ENCODE measurements at places on chromosomes 7 and 10.

DNA sequence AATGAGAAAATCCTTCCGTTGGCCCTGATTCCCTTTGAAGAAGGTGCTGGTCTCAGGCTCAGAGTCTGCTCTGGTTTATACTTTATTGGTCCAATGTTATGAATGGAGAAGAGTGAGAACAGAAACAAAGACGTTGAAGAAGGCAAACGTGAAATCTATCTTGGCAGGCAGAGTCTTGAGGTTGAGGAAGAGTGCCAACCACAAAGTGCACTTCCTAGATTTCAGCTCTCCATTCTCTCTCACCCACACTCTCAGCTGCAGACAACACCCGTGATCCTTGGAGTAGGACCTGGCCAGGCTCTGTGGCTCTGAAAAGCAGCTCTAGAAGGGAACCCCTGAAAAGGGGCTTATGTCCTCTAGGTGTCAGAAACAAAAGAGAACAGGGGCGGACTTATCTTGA, 128.9 kb upstream of the PLXNA4 start:
- peak; percentile 32 for DNase-seq

DNA sequence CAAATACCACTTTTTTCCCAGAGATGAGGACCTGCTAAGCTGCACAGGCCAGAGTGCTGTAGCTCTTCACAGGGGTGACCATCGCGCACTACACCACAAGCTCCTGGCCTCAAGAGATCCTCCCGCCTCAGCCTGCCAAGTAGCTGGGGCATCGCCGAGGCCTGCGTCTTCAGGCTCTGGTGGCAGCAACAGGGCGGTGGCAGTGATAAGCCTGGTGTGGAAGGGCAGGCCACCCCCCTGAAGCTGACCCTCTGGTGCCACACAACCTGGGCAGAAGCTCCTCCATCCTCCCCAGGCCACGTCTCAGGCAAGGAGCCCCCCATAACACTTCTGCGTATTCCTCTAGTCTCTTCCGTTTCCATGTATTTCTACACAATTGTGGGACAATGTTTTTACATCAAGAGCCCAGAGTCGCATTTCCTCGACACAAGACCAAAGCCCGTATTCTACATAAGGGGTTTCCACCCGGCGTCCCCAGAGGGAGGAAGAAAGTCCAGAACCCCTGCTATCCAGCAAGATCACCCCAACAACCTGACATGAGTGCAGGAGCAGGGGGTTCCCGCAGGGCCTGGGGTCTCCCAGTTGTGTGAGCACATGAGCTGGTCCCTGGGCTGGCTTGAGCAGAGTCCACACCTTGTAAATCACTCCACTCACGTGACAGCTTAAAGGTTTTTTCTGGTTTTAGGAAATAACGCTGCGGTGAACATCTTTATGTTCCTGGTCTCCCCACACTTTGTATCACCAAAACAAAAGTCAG, 37.6 kb upstream of the NCAPG2 start:
- DNase-seq: no peak

- DNase-seq: no peak
Measured at GRCh38 chr7:73509463-73509862, 12.6 kb downstream of the BAZ1B start.

DNA sequence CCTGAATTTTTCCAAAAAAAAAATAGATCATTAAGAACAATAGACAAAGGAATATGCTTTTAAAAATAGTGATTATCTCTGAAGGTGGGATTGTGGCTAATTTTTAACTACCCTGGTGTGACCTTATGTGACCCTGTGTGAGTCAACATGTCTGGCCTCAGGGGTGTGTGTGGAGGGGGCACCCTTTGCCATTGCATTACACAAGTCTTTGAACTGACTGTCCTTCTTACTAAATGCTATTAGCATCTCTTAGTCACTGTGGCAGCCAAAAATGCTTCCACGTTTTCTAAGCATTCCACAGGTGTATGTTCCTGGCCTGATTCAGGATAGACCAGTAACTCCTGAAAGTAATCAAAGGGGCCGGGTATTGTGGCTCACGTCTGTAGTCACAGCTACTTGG, 175.4 kb downstream of the MGMT start:
- no peak for DNase-seq

GRCh38 chr7:95865716-95866371, 93.5 kb downstream of the DYNC1I1 start:
- DNase-seq: no peak

GRCh38 chr7:17142831-17143541, 155.5 kb upstream of the AHR start:
- no peak for DNase-seq

DNA sequence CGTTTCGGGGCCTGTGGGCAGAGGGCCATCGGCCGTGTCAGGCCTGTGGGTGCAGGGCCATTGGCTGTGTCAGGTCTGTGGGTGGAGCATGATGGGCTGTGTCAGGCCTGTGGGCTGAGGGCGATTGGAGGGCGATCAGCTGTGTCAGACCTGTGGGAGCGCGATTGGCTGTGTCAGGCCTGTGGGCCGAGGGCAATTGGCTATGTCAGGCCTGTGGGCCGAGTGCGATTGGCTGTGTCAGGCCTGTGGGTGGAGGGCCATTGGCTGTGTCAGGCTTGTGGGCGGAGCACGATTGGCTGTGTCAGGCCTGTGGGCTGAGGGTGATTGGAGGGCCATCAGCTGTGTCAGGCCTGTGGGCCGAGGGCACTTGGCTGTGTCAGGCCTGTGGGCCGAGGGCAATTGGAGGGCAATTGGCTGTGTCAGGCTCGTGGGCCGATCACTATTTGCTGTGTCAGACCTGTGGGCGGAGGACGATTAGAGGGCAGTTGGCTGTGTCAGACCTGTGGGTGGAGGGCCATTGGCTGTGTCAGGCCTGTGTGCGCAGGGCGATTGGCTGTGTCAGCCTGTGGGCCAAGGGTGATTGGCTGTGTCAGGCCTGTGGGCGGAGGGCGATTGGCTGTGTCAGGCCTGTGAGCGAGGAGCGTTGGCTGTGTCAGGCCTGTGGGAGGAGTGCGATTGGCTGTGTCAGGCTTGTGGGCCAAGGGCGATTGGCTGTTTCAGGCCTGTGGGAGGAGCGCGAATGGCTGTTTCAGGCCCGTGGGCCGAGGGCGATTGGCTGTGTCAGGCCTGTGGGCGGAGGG, 54.1 kb downstream of the DYNC2I1 start:
- no peak for DNase-seq

GRCh38 chr7:159000859-159001435, 143.7 kb downstream of the VIPR2 start:
- no peak for DNase-seq

- DNase-seq: no peak
Measured at GRCh38 chr10:133411523-133412380, 12.7 kb downstream of the SPRN start.

DNA sequence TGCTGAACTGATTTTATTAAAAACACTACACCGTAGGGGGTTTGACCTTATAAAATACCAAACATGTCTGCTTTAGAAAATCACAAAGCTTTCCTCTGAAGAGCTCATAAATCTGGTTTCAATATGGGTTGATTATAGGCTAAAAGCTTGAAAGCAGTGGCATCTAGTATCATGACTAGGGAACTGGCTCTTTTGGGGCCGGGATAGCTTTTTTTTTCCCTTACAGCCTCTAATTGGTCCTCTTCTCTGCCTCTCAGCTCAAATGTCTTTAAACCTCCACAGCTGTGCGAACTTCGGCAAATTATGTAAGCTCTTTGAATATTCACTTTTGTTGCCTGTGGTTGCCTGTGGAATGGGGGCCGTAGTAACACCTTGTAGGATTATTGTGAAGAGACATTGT, 8.4 kb downstream of the BAMBI start:
- no peak for DNase-seq

DNA sequence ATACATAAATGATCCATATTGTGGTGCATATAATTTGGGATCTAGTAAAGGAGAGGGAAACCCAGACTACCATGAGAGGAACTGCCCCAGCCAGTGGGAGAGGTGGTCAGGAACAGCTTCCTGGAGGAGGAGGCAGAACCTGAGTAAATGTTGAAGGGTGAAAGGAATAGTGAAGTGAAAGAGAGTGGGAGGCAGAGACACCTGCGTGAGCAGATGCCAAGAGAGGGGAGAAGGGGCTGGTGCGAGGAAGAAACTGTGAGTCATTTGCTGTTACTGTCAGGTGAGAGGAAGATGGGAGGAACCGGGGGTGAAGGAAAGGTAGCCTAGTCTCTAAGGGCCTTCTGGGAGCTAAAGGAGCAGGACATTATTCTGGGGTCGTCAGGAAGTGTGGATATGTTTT, 294.8 kb downstream of the GRID1 start:
- no peak for DNase-seq

DNA sequence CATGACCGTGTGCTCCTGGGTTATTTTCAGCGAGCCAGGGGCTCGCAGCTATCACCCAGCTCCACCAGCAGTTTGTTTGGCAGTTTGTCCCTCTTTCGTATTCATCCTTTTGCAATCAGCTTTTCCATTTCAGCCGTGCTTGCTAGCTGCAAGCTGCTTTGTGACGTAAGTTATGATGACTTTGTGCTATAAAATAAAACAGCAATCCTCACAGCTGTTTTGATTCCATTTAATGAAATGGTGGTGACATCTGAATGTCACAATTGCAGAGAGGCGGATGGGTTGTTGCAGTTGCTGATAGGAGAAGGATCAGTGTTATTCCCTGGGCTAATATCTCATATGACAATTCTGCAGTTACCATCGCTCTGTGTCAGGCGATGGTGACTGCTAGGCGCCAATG, 251.7 kb downstream of the SNX10 start:
- no peak for DNase-seq

DNA sequence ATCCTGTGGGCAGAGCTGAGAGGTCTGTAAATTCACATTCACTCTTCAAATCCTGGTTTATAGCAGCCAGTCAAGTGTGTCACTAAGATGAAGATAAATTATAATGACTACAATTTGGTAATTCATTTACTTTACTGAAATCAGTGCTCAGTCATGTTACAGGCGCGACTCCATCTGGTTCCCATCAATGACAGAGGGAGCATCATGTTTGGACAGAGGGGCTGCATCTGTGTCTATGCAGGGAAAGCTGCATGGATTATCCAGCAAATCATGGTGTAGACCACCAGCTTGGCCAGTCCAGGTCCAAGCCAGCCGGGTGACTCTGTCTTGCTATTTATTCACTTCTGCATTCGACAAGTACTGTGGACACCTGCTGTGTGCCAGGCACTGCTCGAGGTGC, 214.1 kb upstream of the ZNF32 start:
- DNase-seq: no peak

GRCh38 chr7:121796936-121797656, 75.9 kb upstream of the PTPRZ1 start:
- DNase-seq: no peak

Measured in inflammatory macrophage (primary cell).